ENCODE measurements at places on chromosomes 5 and 9.

- DNase-seq, result no peak
Observed at GRCh38 chr9:104905153-104905901, 22.6 kb downstream of the ABCA1 start.

- DNase-seq, result no peak
Observed at GRCh38 chr9:135503371-135504261, 3.1 kb downstream of the MRPS2 start.

DNA sequence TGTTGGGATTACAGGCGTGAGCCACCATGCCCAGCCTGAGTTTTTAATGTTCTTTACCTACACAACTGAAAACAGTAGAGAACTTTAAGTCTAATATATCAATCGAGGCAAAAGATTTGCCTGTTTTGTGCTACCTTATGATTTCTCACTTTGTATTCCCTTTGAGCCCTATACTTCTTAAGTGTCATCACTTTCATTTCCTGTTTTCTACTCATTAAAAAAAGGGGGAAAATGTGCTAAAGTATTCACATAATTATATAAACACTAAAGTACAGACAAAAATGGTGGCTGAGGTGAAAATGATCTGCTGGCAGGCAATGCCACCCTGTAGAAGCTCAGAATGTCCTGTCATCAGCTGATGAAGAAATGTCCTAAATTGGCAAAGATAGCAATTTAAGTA is 23.6 kb downstream of the ATG10 start:
- no peak for DNase-seq

GRCh38 chr9:100096378-100096916 is 2.4 kb downstream of the ERP44 start:
- DNase-seq, result no peak

- no peak for DNase-seq
Observed at GRCh38 chr5:124621279-124621678, 125.2 kb downstream of the ZNF608 start.

GRCh38 chr5:76204713-76205112 is 121.5 kb downstream of the SV2C start:
- DNase-seq, result no peak

DNA sequence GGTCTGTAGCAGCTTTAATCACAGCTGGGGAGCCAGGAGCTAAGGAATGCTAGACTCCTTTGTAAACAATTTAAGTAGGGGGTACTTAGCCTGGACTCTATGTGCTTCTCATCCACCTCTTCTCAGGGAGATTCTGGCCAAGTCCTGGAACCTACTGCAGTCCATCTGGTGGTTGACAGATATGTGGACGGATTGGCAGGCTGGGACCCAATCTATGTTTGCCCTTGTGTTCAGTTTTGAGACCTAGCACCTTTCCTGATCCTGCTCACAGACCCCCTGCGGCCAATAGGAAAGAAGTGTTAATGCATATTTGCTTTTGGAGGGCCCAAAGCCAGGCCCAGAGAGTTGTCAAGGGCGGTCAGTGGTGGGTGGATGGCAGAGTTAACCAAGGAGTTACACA is 6.4 kb downstream of the SLC22A5 start:
- DNase-seq, result no peak

DNA sequence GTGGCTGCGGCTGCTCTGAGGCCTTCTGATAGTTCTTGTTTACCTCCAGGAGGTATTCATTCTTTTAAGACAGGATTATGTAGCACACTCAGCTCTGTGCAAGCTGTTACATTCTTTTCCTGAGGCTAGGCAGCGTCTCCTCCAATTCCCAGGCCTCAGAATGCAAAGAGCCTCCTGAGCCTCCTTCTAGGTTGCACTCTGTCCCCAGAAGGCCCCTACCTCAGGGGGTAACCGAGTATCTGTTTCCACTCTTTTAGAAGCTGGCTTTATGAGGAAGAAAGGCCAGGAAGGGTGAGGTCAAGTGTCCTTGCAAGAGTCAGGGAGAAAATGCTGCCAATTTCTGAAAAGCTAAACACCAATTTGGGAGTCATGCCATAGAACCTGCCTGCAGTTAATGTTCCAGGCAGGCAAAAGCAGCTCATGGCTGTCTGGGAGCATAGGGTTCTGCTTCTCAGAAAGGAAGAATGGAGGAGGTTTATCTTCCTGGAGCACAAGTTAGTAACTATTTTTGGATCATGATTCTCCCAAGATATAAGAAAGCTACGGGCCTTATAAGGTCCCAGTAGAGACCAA is 178.9 kb downstream of the SEMA6A start:
- no peak for DNase-seq

DNA sequence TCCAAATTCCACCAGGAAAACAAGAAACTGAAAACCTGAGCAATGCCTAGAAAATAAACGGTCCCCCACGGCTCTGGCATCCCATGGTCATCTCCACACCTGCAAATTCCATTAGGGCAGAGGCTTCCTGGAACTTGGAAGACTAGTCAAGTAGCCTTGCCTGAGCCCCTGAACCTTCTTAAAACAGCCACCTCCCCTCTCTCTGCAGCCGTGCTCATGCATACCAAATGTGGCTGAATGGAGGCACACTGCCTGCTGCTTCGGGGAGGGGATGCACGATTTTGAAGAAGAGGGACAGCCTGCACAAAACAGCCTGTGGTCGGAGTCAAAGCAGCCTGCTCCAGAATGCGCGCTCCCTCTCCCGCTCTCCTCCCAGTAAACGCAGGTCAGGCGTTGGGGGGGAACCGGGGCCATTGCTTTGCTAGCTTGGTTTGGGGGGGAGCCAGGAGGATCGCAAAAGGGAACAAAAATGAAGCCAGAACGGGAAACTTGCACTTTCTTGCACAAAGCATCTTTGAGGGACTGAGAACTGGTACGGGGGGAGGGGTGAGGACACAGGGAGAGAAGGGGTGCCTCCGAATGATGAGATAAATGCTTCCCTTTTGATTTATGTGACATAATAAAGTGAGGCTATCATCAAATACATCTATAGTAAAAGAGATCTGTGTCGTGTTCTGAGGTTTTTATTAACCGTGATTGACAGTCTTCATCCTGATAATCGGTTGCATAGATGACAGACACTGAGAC is at the start of gene TRPM3:
Gene TRPM3 (minus strand): TSS at position 347 of the 747 bp plus-strand sequence. CDS start 267 bp downstream, at position 80.
- DNase-seq, result no peak

DNA sequence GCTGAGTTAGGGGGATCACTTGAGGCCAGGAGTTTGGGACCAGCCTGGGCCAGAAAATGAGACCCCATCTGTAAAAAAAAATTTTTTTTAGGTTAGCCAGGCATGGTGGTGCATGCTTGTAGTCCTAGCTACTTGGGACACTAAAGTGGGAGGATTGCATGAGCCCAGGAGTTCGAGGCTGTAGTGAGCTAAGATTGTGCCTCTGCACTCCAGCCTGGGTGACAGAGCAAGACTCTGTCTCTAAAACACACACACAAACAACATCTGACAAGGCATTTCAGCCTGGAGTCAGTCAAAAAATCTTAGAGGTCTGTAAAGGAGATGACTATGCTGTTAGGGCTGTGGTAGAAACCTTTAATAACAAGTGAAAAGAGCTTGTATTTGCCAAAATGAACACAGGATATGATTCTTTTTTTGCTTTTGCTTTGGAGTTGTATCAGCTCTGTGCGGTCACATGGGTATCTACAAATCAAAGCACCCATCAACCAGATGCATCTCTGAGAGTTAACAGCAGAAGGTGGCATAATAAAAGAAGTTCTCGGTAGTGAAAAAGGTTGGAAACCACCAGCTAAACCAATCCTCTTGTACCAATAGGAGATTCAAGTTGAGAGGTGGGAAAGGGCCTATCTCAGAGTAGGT is 3.6 kb upstream of the PSMD5 start:
- no peak for DNase-seq

- DNase-seq, result no peak
Observed at GRCh38 chr5:42454216-42454995, 31.2 kb downstream of the GHR start.

GRCh38 chr5:90932052-90932699 is 373.6 kb downstream of the ADGRV1 start:
- DNase-seq, result no peak

DNA sequence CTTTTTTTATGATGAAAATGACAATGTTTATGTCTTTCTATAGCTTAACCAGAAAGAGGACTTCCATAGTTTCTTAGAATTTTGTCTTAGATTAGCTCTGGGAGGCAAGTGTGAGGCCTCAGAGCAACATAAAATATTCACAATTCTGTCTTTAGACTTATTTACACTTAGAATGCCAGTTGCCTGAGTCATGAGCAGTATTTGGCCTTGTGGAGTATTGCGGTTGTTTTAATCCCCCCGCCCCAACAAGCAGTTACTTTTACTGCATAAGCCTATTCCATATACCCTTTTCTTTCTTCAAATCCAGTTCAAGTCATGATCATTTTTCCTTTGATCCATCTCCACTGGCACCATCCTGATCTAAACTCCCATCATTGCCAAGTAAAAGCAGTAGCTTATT is 198.0 kb upstream of the EGFLAM start:
- DNase-seq, result no peak

- no peak for DNase-seq
Observed at GRCh38 chr9:27352457-27353165, 55.7 kb upstream of the EQTN start.

DNA sequence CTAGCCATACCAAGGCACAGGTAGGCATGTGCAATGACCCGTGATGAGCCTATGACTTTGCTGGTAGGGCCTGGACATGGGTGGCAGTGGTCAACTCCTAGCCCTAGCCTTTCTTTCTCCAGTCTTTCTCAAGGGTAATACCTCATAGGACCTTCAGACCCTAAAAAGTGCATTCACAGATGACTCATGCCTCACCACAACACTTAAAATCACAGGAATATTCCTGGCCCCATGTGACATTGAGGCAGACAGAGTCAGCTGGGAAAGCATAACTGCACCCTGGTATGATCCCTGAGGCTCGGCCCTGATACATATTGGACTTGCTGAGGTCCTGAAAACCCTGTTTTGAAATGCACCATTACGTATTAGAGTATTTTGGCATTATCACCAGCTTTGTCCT is 449.5 kb downstream of the HINT1 start:
- no peak for DNase-seq

GRCh38 chr5:150618163-150618562 is 22.3 kb upstream of the SYNPO start:
- DNase-seq, result no peak
